Caudate nucleus (tissue), 63 donors: ENCODE measurements at places on chromosomes 12 and 14.
A peak's percentile ranks its signal among the peaks of the same experiment; 100 is the strongest.

- peak; percentile 43 for DNase-seq
Measured at GRCh38 chr14:100629696-100630095, 42.5 kb upstream of the BEGAIN start.

DNA sequence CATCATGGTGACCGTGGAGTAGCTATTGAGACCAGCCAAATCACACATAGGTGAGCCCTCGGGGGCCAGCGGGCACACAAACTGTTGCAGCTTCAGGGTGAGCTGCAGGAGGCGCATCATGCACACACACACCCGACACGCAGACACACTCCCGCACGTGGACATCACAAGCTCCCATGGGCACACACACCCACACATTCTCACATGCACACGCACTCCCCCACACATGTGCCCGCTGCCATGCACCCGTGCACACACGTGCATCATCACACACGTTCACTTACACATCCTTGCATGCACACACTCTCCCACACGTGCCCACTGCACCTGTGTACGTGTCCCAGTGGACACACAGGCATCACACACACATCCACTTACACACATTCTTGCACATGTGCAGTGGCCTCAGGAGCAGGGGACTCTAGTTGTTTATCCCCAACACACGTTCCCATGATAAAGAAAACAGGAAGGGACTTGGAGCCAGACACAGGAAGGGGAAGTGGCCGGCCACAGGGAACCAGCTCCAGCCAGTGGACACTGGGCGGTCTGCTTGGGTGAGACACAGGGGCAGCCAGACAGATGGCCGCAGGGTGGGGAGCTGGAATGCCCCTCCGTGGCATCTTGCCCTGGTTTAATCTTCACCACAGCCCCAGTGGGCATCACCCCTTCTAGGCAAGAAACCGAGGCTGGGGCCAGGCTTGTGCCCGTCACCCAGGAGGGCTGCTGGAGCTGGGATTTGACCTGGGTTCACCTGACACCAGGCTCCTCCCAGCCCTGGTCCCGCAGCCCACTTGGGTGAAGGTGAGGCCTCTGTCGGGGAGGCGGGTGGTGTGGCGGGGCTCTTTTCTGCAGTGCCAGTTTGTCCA is 49.7 kb downstream of the CYP46A1 start:
- DNase-seq, result no peak

DNA sequence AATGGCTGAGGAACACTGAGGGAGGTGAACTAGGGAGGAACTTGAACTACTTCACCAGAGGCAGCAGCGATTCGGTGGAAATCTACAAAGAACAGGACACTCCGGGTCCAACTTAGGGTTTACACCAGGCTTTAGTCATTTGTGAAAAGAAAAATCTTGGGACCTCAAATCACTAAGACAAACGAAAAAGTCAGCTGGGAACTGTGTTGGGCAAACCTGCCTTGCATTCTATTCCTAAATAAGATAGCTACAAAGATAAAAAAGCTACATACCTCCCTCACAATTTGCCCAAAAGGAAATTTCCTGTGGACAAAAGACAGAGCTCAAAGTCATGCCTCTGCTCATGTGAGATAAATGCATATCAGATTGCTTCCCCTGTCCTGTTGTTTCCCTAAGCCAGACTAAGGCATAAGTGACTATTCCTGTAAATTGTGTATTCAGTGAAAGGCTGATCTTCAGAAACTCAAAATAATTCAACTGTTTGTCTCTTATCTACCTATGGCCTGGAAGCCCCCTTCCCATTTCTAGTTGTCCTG is 106.6 kb downstream of the APAF1 start:
- DNase-seq, result no peak

DNA sequence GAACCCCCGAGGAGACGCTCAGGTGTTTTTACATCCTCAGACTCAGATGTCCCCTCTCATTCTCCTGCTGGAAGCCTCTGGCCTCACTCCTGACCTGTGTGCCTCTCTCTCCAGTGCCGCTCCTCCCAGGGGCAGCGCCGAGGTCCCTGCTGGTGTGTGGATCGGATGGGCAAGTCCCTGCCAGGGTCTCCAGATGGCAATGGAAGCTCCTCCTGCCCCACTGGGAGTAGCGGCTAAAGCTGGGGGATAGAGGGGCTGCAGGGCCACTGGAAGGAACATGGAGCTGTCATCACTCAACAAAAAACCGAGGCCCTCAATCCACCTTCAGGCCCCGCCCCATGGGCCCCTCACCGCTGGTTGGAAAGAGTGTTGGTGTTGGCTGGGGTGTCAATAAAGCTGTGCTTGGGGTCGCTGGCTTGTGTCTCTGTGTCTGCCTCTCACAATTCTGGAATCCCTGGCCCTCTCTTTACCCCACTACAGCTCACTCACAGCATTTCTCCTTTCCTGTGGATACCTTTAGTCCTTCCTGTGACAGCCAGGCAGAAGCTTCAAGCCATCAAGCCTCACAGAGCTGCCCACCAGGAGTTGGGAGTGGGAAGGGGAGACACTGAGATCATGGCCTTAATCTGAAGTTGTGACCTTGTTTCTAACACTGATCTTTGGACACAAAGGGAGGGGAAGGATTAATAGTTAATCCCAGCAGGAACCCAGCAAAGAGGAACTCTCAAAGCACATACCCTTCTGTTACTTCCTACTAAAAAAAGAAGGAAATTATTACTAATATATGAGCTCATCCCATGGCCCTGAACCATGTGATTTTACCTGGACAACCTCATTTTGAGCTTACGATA is 1.1 kb upstream of the SOAT2 start:
- no peak for DNase-seq

DNA sequence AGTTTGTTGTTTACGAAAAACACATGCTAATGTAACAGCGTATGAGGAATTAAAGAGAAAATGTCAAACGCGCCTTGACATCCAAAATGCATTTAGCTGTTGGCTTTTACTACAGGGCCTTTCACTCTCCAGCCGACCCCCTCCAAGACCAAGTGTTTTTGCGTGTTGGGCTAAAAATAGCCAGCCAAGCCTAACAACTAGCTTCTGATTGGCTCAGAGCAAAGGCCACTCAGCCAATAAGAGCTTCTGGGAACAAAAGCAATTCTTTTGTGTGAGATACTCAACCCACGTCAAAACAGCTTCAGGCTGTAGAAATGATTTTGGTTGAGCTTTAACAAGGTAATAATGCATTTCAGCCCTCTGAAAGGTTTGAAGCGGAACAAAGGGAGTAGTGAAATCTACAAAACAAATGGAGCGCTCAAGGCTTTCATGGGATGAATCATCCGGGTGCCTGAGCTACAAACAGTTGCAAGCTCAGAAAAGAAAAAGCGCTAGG is 198.7 kb upstream of the DCN start:
- DNase-seq, result peak; percentile 37

DNA sequence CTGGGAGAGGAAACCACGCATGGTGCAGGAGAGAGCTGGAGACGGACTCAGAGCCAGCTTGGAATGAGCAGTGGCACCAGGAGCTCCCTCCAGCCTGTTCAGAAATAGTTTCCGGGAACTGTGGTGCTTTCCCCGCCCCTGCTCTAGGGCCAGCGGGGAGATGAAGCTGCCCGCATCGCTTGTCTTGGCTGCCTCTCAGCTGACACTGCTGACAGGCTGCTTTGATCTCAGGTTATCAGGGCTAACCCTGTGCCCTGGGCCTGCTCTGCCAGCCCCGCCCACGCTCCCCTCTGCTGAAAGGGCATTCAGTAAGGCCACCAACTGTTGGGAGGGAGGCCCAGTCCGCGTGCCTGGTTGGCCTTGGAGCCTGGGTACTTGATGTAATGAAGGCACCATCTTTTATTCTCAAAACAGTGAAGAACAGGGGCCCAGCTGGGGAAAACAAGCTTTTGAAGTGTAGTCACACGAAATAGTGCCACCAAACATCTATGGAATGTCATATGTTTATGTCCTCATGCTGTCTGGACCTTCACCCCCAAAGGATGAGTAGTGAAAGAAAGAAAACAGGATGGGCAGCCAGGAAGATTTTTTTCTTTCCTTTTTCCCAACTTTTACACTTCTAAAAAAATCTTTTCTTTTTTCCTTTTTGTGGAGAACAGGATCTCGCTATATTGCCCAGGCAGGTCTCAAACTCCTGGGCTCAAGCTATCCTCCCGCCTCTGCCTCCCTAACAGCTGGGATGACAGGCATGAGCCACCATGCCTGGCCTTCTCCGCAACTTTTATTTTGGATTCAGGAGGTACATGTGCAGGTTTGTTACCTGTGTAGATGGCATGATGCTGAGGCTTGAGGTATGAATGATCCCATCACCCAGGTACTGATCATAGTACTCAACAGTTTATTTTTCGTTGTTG is 115.9 kb upstream of the TBX3 start:
- DNase-seq, result no peak

DNA sequence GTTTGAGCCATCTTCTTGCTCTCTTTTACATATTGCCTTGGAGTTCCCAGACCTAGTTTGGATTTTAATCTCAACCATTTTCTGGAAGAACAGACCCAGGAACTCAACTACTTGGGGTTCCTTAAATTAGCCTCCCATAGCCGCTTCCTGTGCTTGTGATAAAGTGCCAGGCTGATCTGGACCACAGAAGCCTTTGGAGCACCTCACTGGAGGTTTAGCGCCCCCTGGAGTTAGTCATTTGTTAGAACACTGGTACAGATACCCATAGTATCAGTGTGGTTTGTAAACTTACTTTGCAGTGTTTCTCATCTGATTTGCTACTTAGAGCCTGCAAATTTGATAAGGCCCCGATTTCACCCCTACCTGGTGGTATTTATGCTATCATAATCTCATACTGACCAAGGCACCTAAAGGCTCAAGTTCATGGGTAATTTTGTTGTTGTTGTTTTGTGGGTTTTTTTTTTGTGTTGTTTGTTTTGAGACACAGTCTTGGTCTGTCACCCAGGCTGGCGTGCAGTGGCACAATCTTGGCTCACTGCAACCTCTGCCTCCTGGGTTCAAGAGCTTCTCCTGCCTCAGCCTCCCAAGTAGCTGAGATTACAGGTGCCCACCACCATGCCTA is 3.7 kb downstream of the UNC119B start:
- DNase-seq, result peak; percentile 12

- DNase-seq, result no peak
Measured at GRCh38 chr14:58560208-58560607, 77.6 kb upstream of the DACT1 start.

- DNase-seq, result no peak
Measured at GRCh38 chr12:65188179-65188701, 18.9 kb downstream of the LEMD3 start.

DNA sequence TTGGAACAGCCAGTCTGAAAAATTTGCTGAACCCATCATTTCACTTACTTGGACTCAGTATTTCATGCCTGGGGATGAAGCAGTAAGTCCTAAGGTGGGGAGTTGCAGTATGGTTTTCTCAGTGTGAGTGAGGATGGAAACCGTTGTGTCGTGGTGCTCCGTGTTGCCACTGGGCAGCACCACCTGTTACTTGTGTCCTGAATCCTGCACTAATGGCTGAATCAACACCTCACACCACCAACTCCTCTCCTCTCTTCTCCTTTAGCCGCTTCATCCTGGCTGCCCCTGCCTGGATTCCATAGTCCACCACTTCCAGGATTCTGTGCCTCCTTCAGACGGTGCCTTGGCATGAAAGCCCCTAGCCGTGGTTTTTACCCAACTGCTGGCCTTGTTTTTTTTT is 3.0 kb upstream of the EP400 start:
- no peak for DNase-seq

- DNase-seq, result no peak
Measured at GRCh38 chr12:52149651-52150241, 42.1 kb downstream of the KRT80 start.

GRCh38 chr12:42625611-42626010 is 36.1 kb upstream of the PRICKLE1 start:
- DNase-seq, result no peak

DNA sequence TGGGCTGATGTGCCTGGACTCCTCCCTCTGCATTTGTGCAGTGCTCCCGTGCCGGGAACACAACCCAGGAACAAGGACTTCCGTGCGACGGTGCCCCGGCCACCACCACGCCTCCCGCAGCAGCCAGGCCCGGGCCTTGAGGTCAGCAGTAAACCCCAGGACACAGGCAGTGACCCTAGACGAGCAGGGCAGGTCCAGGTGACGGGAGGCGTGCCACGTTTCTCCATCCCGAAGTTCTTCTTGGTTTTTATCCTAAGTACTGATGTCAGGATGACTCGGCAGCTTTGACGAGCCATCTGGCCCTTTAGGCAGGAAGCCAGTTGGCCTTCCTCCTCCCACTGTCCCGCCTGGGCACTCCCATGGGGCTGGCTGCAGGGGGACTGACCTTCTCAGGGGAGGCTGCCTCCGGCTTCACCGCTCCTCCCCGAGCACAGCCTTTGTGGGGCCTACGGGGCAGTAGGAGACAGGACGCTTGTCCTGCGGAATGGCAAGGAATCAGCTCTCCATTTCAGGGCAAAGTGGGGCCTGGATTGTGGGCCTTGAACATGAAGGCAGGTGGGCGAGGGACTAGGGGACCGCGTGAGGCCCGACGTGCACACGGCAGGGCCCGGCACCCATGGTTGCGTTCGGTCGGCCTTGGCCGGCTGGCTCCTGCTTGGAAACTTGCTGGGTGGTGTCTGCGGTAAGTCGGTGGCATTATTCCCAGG is 94.1 kb downstream of the FBXL14 start:
- no peak for DNase-seq

GRCh38 chr12:9588749-9589148 is 19.0 kb downstream of the KLRB1 start:
- DNase-seq, result no peak

DNA sequence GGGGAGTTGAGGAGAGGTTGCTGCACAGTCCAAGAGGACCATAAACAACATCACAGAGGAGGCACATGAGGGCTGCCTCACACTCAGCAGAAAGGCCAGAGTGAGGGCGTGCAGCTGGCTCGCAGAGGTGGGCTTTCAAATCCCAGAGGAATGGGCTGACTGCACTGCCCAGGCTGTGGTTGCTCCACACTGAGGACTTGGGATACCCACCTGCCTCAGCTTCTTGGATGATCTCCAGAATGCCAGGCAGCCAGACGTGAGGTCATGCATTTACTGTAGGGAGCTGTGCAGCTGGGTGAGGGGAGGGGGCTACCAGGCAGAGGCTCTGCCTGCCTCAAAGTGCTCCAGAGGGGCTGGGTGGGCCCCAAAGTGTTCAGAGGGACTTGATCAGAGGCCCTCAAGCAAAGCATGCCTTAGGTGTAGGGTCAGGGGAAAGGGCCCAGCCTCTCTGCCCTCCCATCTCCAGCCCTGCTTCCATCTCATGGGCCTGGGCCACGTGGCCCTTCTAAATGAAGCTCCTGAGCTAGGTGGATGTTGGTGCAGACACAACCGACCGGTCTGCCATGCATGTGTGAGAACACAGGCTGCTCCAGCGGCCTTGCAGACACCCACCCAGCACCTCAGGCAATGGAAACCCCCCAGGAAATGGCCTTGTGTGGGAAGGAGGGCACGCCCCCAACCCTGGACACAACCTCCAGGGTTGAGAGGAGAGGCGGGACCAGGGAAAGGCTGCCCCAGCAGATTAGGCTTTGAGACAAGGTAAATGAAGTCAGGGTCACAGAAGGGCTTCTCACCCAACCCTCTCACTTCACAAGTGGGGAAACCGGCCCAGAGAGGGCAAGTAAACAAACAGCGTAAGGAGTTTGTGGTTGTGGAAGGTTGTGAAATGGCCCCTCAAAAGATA is 90.8 kb downstream of the NTF3 start:
- DNase-seq, result no peak

DNA sequence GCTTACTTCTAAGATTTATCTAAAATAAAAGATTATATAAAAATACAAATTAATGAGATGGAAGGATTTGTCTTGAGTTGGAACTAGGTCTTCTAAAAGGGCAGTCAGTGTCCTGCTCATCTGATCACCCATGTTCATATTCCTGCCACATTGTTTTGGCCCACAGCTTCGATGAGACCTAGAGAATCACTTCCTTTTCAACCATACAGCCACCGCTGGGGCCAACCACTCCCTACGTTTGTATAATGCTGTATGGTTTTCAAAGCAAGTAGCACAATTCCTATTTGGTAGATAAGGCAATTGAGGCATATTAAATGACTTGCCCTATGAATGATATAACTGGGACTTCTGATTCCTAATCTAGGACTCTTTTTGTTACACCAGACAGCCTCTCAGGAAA is 249.4 kb downstream of the ZFP36L1 start:
- no peak for DNase-seq
